ENCODE measurements at places on chromosomes 11 and 22.

DNA sequence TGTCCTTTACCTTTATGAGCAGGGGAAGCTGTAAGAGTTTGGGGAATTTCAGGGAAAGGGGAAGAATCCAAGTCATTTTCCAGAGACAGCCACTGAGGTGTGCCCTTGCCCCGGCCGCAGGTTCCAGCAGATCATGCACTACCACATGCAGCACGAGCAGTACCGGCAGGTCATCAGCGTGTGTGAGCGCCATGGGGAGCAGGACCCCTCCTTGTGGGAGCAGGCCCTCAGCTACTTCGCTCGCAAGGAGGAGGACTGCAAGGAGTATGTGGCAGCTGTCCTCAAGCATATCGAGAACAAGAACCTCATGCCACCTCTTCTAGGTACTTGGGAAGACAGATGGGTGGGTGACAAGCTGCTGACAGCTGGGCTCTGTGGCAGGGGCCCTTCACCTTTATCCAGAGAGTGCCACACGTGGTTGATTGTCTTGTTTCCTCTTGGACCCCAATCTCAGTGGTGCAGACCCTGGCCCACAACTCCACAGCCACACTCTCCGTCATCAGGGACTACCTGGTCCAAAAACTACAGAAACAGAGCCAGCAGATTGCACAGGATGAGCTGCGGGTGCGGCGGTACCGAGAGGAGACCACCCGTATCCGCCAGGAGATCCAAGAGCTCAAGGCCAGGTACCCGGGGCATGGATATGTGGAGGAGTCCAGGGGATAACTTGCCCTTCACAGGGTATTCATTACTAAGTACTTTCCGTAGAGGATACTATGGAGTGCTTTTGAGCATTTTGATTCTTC lies 5.8 kb upstream of the HMBS start:
- DNase-seq: no peak

DNA sequence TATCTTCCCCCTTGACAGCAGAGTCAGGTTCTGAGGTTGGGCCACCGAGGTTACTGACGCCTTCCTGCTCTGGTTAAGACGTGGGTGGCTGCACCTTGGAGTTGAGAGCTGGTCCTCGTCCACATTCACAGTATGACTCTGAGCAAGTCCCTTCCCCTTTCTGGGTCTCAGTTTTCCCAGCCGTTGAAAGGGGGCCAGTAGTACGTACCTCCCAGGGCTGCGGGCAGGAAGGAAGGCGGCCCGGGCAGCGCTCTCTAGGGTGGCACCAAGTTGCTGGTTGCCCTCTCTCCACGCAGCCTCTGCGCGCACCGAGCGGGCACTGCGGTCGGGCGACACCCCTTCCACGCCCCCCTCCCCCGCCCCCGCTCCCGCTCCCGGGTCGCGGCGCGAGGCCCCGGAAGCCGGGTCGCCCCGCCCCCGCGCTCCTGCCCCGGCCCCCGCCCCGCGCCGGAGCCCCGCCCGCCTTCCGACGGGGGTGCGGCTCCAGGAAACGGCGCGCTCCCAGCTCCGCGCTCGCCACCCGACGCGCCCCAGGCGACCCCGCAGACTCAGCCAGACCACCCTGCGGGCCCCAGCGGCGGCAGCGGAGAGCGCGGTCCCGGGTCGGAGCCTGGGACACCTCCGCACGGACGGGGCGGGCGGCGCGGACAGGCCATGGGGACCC lies at the start of gene EHBP1L1:
Gene EHBP1L1 (plus strand): TSS at position 486 of the 664 bp plus-strand sequence. CDS start 250 bp downstream, outside the sequence.
- no peak for DNase-seq

- DNase-seq: no peak
Observed at GRCh38 chr11:60946601-60947264, 5.2 kb downstream of the SLC15A3 start.

- no peak for DNase-seq
Observed at GRCh38 chr11:32913445-32913844, 20.8 kb downstream of the QSER1 start.

DNA sequence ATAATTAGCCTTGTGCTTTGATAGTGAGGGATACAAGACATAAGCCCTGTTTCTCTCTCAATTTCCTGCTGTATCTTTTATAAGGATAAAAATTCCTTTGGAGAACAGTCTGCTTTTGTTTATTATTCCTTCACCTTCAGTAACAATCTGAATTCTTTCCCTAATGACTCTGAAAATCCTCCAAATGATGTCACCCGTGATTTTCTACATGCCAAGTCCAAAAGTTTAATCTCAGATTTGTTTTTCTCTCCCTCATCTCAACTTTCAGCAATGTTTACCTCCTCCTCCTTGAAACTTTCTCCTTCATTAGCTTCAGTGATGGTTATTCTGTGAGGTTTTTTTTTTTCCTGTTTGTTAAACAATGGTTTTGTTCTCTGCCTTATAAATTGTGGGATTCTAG lies 2.2 kb downstream of the OR51E2 start:
- DNase-seq: no peak

- DNase-seq: no peak
Observed at GRCh38 chr22:35204807-35205775, 52.2 kb upstream of the HMGXB4 start.

DNA sequence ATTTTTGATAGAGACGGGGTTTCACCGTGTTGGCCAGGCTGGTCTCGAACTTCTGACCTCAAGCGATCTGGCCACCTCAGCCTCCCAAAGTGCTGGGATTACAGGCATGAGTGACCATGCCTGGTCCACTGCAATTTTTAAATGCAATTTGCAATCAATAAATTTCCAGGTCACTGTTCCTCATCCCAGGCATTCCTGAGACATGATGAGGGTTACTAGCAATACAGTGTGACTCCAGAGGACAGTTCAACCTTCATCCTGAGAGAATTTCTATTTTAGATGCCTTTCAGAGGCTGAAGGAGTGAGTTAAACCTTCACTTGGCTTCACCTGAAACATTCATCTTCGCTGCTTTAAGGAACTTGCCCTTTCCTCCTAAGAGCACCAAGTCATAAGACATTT lies 9.7 kb upstream of the UBASH3B start:
- DNase-seq: no peak

DNA sequence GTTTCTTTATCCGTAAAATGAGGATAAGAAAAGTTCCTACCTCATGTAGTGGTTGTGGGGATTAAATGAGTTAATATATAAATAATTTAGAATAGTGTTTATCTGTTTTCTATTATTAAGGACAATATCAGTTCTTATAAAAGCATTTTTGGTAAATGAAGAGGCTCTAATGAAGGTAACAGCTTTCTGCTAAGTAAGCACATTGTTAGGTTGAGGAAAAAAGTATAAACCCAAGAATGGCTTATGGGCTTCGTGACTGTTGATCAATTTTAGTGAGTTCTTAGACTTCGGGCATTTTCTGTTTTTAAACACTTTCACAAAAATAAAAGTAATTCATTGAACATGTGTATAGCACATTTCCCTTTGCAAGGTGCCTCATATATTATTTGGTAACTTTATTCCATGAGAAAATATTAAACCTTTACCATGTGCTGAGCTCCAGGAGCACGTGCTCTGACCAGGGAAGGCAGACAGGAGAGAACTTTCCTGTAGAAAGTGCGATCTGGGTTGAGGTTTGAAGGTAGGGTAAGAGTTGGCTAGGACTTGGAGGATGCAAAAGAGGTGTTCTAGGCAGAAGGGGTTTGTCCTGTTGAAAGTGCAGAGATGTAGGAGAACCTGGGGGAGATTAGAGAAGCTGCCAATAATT lies 11.3 kb upstream of the OR9Q2 start:
- no peak for DNase-seq

GRCh38 chr11:122686111-122686510 lies 30.6 kb downstream of the UBASH3B start:
- no peak for DNase-seq

GRCh38 chr11:86040919-86041850 lies 27.7 kb downstream of the PICALM start:
- no peak for DNase-seq

GRCh38 chr22:27474711-27475547 lies 326.6 kb downstream of the MN1 start:
- DNase-seq: no peak

DNA sequence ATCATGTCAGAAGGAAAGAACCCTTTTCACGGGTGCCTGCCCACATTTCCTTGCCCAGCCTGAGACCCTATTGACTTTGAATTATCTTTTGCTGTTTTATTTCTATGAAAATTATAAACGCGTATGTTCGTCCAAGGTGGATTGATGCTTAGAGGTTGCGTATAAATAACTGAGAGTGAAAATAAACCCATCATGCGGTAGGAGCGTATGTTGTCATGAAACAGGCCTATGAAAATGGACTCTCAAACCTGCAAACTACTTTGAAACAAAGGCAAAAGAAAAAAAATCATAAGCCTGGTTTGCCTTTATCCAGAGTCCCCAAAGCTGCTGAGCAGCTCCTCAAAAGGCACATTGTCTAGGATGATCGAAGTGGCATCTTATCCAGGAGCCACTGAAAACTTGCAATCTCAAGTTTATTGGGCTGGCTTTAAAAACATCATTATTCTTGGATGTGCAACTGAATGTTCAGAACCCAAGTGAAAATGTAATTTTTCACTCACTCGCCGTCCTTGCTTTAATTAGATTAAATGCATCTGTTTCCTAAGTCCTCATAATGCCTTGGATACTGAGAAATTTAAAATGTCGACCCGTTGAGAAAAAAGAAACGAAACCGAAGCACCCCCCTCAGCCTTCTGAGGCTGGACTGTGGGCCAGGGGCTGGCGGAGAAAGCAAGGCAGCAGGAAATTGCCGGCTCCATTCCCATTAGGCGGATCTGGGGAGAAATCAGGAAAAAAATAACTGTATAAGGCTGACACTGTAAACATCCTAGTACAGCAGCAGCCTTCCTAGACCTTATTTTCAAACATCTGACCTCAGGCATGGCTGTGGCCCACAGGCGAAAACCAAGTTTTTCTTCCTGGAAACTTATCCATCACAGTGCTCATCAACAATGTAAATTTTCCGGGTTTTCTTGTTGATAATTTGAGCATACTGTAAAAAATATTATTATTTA lies 82.9 kb upstream of the PPARA start:
- DNase-seq: no peak

GRCh38 chr22:17862646-17863181 lies 88.4 kb upstream of the BID start:
- DNase-seq: no peak

GRCh38 chr11:132033051-132033450 lies 662.6 kb downstream of the NTM start:
- no peak for DNase-seq

GRCh38 chr11:102516179-102516578 lies 14.4 kb downstream of the MMP7 start:
- DNase-seq: no peak

DNA sequence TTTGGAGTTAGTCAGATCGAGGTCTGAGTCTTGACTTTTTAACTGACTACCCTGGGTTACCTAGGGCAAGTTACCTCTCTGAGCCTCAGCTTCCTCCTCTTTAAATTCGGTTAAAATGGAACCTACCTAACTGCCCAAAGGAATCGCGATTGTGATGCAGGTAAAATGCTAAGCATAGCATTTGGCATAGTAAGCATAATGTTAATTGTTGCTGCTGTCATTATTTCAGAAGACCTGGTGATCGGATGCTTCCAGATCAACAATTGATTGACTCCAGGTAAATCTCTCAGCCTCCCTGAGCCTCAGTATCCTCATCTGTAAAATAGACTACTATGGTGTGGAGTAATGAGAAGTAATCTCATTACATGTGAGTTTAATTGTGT lies 550 bp upstream of the SLC43A1 start:
- DNase-seq: no peak

- peak; percentile 83 for DNase-seq
Observed at GRCh38 chr22:29704528-29705285, 15.1 kb upstream of the CABP7 start.

DNA sequence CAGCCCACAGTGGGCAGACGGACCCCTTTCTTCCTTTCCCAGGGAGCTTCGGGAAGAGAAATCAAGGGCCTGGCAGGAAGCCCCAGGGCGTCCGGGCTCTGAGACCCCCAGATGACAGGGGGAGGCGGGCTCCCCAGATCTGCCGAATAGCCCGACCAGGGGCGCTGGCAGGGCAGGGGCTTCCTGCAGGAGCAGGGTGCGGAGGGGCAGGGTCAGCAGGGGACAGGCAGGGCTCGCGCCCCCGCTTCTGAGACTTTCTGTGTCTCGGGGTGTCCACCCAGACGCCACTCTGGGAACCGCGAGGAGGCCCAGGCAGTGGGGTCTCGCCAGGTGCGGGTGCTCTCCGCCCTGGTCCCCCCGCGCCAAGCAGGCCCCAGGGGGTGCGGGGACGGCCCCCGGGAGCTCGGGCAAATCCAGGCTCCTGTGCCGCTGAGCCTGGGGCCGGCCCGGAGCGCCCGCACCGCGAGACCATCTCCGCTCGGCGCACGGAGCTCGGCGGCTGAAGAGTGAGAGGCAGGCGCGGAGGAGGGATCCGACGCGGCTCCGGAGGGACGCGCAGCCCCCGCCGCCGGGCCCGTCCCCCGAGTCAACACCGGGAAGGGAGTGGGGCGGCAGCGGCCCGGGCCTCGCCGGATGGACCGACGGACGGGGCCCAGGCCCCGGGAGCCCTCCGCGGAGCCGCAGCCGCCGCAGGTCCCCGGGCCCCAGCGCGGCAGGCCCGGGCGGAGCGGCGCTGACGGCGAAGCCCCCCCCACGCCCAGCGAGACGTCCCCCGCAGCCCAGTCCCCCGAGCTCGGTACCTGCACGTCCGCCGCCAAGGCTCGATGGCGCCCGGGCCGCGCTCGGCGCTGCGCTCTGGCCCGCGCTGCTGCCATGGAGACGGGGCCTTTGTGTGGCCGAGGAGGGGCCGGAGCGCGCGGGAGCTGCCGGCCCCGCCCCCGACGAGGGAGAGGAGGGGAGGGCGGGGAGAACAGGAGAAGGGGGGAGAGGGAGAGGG lies at the start of gene PLXNB2:
Gene PLXNB2 (minus strand): TSS at position 894 of the 997 bp plus-strand sequence. CDS start 17,062 bp downstream, outside the sequence.
- DNase-seq: peak; percentile 68

DNA sequence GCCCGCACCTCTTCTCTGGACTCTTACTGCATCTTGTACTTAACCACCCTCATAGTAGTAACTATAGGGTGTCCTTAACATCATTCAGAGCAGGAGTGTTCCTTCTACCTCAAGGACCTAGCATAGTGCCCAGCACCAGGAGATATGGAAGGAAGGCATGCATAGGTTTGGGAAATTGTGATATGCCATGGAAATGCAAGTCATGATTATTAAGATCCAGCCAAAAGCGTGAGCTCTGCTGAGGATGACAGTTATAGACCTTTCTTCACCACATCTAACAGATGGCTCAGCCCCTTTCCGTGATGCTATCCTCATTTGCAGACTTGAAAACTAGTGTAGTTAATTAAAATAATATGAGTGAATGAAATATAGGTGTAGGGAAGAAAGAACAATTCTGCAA lies 746.1 kb downstream of the NTM start:
- no peak for DNase-seq

DNA sequence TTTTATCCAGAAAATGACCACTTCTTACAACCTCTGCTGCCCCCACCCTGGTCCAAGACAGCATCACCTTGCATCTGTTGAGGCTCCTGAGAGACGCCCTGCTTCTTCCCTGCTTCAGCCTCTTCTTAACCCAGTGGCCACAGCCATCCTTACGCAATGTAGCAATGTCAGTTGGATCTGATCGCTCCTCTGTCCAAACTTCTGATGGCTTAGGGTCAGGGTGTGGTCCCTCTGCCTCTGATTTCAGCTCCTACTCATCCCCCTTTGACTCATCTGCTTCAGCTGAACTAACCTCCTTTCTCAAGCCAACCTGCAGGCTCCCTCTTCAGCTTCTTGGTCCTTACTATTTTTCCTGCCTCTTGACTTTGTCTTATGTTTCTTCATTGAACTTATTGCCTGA lies 280.8 kb downstream of the KIRREL3 start:
- DNase-seq: no peak
